Stimulated activated CD8-positive, alpha-beta memory T cell treated with anti-CD3 and anti-CD28 coated beads, Interleukin-7, amount 100 ng/mL, for 1 hour (primary cell): ENCODE measurements at places on chromosomes 3 and 15.

- DNase-seq, result no peak
Observed at GRCh38 chr3:133712017-133712416, 34.2 kb upstream of the TF start.

GRCh38 chr15:79400650-79401049 lies 31.5 kb upstream of the MINAR1 start:
- no peak for DNase-seq

DNA sequence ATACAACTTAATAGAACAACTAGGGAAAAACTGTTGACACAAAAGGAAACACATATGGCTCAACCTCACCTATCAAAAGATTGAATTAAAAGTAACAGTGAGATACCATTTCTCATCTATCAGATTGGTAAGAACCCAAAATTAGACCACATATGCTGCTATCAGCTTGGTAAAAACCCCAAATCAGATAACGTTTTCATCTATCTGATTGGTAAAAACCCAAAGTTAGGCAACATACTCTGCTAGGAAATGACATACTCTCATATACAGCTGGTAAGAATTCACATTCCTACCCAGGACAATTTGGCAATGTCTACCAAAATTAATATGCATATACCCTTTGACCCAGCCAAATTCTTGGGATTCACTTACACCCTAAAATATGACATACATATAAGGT lies 26.3 kb downstream of the NRG4 start:
- no peak for DNase-seq

DNA sequence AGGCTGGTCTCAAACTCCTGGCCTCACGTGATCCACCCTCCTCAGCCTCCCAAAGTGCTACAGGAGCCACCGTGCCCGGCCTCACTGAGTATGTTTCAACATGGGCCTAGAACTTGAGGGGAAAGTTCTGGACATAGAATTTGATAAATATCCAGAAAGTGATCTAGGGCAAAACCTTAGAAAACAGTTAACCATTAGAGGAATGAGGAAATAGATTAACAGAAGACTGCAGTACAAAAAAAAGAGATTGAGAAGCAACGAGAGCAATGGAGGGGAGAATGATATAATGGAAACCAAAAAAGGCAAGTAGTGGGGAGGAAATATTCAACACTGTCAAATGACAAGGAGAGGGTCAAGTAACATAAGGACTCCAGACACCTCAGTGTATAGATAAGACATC lies 191.5 kb downstream of the PLCH1 start:
- DNase-seq, result no peak

DNA sequence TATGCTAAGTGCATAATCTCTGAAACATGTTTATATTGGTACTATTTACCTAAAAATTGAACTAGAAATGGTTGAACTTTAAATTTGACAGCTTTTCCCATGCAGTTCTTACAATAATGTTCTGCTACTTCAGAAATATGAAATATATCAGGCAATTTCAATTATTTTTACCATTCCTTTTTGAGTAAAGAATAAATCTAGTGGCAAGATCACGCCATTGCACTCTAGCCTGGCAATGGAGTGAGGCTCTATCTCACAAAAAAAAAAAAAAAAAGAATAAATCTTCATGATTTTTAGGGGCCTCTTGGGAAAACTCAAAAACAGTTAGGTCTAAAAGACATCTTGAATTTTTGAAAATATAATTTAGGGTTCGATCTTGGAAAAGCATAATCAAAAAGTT lies 10.6 kb upstream of the DNAAF4 start:
- DNase-seq, result no peak

DNA sequence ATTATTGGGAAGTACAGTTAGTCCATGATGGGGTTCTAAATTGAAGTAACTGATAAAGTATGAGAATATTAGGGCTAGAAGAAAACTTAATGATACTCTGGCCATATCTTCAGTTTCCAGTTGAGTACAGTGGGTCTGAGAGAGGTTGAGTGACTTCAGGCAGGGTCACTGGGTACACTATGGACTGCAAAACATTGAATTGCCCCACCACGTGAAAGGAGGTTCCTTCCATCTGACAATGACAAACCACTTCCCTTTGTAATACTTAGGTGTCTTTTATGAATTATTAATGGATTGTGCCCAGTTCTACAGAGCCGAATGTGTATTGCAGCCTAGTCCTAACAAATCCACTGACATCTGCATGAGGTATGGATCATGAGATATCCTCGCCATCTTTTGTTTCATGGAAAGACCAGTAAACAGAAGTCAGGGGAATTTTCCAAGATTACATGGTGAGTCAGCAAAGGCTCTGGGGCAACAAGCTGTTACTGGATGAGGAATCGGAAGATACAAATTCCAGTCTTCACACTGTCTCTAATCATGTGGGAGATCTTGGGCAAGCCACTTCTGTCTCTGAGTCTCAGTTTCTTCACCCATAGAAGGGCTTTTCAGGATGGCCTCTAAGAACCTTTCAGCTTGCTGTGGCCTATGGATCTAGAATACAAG lies 66.5 kb upstream of the BCL6 start:
- no peak for DNase-seq

DNA sequence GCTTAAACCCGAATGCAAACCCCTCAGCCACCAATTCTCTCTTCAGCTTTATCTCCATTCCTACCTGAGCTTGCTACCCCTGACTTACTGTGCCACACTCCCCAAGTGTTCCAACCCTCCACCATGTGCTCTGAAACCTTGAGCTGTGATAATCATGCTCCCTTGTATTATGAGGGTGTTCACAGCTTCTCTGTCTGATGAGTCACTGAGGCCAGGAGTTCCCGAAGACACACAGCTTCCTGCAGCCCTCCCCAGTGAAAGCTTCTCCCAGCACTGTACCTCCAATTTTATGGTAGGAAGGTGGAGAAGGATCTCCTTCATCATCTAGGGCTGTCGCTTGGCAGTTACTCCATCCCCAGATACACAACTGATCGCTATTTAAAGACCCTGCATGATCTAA lies 24.9 kb downstream of the STAC start:
- DNase-seq, result no peak

DNA sequence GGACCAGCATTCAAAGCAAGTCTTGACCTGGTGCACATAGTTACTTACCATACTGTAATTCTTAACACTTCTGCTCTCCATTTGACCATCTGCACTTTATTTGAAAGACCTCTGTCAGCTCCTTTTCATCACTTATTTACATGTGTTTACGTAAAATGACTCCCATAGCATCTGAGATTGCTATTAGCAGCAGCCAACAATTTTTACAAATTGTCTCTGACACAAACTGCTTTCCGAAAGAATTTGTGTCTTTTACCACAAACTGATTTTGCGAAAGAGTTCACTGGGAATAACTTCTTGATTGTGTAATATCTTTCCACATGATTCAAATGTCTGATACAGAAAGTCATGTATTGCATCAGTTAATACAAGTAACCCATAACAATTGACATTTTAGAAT lies 144.1 kb upstream of the PEX5L start:
- no peak for DNase-seq

DNA sequence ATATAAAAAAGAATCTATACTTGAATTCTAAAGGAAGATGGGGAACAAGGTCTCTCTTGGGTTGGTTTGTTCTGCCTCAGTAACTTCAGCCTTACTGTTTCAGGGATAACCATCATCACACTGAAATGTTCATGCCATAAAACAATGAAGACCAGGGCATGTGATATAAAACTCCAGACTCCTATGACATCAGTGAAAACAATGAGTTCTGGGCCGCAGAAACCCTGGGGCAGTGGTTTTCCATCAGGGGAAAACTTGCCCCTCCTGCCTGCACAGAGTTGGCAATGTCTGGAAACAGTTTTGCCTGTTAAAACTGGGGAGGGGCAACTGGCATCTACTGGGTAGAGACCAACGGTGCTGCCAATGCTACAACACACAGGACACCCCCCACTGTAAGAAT lies 46.8 kb downstream of the CA12 start:
- no peak for DNase-seq

DNA sequence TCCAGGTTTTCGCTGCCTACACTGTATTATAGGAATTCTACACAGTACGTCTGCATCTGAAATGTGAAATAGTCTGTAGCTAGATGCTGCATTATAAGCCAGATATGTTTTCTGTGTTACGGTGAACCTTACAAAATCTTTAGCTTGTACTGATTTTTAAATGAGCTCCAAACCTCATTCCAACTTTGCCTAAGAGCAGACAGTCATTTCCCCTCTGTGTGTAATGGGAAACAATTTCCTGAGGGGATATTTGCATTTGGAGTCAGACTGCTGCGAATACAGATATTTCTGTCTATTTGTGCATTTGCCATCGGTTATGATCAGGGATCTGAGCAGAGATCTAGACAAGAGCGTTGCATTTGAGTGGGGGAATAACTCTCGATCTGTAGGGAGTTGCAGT lies 37.5 kb downstream of the ARNT2 start:
- DNase-seq, result no peak

DNA sequence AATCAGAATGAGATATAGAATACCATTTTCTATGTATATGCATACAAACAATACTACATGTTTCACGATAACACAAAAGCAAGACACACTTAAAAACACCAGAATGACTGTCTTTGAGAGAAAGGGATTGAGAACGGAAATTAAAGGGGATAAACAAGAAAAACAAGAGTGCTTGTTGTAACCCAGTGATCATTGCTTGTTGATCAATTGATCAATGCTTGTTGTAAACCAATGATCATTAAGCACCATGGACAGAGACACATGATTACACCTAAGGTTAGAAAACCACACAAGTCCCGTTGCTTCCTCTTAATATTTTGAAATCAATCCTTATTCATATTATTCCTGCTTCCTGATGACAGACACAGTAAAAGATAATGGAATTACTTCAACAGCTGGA lies 1.1 kb upstream of the OR4F15 start:
- no peak for DNase-seq

DNA sequence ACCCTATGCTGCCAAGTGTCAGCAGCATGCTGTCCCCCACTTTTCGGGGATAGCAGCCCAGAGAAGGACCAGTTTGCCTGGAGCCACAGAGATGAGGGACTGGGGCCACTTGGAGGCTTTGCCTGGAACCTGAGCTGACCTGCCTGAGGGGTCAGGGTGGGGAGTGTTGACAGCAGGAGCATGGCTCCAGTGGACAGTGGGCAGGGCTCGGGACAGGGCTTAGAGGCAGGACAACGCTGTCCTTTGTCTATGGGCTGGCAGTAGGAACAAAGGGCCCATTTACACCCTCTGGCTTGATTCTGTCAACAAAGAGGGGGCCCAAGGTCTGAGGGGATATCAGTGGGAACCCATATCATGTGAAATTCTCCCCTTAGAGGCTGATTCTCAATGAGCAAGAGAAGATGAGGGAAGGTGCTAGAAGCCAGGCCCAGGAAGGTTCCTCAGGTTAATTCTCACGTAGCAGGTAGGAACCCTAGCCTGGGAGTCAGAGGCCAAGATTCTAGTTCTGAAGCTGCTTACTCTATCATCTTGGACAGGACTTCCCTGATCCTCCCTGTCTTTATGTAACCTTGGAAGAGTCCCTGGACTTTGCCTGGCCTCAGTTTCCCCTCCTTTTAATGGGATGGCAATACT lies 29.7 kb upstream of the HHATL start:
- no peak for DNase-seq

DNA sequence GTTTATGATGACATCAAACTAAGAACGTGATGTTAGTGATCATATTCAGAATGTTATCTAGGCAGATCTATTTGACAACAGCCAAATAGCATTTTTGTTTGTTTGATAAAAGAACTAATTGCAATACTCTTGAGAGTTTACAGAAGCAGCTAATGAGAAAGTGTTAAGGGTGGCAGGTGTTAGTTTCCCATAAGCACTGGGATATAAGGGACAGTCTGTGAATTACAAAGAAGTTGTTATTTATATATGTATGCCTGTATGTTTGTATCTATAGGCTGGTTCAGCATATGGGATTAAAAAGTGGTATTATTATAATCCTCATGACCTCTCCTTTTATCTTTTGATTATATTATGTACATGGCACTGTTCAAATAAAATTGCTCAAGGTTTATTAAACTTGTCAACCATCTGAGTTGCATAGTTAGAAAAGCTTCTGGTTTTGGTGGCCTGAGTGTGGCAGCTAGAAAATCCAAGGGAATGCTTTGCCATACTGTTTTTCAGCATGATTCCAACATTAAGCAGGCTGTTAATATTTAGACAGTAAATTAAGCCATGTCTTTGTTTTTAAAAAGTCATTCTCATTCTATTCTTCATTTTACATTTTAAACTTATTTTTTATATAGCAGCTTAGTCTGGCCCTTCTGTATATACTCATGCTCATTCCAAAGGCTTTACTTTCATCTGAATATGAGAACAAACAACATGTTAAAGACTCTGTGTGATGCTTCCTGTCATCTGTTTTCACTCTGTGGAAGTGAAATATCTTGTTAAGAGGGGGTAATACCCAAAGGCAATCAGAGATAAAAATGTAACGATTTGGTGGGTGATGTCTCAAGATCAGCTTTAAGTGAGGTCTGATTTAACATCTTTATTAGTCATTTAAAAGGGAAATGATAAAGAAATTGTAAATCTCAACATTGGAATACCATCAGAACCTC lies 13.1 kb downstream of the ROBO2 start:
- DNase-seq, result no peak

DNA sequence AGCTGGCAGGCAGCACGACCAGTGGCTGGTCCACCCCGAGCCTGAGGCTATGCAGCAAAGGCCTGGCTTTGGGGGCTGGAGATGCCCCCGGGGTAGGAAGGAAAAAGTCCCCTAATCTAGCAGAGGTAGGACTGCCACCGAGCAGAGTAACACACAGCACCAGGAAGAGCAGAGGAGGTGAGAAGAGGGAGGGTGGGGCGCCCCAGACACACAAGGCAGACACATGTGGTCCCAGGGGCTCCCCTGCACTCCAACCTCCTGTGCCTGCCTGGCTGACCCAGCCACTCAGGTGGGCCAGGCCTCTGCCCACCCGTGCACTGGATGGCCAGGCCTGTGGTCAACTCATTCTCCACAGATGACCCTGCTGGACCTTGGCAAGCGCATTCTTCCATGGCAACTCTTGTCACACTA lies 112.4 kb downstream of the ADCY5 start:
- DNase-seq, result no peak

DNA sequence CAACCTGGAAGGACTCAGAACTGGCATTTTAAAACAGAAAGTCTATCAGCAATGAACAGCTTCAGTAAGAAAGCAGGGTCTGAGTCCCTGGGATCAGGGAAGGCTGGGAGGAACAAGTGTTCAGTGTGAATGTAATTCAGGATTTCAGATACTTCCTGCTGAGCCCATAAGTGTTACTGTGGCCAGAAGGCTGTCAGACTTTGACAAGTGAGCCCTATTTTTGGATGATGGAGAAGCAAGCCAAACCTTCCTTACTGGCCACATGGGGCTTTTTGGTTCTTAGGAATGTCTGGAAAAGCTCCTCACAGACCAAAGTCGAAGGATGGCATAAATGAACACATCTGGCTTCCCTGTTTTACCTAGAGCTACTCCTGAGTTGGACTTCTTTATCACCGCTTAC lies 157.2 kb downstream of the BBX start:
- no peak for DNase-seq

DNA sequence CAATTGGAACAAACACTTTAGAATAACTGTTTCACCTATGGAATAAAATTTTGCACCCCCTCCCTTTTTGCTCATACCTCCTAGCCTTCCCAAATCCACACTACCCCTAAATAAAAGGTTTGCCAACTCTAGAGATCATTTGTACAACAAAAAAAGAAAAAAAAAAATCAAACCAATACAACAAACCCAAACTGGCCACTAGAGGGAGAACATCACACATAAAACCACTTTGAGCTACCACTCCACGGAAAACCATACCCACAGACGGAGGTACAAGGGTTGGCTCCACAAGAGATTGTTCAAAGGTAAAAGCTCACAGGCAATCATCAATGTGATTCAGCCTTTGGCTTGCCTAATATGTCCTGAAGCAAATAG lies 47.6 kb downstream of the SETMAR start:
- no peak for DNase-seq

- no peak for DNase-seq
Observed at GRCh38 chr3:50339485-50340146, 1.0 kb downstream of the RASSF1 start.
